IPS DF 6.9 (cell line): ENCODE measurements at places on chromosomes 4 and X.

DNA sequence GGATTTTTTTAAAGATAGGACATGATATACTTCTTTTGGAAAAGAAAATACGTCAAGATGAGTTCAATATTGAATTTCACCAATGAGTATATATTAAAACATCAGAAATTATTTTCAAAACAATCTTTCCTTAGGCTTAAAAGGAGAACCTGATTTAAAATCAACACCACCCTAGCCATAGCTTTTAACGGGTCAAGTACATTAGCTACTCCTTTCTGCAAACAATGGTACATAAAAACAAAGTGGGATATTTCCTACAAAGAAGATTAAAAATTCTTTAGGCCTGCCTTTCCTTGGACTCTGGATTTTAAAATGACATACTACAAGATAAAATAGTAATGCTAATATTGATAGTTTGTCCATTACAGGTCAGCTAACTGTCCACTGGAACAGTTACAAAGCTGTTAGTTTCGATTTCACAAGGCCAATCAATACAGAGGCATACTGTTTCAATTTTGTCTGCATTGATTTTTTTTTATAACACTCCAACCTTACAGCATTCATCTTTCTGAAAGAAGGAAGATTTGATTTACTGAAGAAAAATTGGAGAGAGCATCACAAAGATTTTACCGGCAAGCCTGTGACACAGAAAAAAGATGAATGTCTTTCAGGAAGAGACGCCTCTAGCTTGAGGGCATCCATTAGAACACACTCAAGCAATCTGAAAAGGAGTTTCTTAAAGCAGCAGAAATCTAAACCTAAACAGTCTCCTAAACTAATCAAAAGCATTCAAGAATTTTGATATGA is 97.2 kb downstream of the MAB21L2 start:
- no peaks in the 10 kb centered on the region for H3K36me3 ChIP-seq
- H3K27me3 ChIP-seq: no peaks in the 10 kb centered on the region
- H3K4me3 ChIP-seq: no peak overlapping the region
- H3K27ac ChIP-seq: no peak overlapping the region
- DNase-seq: no peak

GRCh38 chrX:22818061-22818460 is 181.7 kb upstream of the DDX53 start:
- H3K4me1 ChIP-seq: no peaks in the 10 kb centered on the region
- no peak overlapping the region for H3K27ac ChIP-seq
- H3K36me3 ChIP-seq: no peaks in the 10 kb centered on the region
- no peaks in the 10 kb centered on the region for H3K27me3 ChIP-seq
- no peak for DNase-seq
- no peak overlapping the region for H3K4me3 ChIP-seq

- no peaks in the 10 kb centered on the region for H3K4me1 ChIP-seq
- H3K27me3 ChIP-seq: no peaks in the 10 kb centered on the region
- H3K36me3 ChIP-seq: peaks cover 8% of the 10 kb centered on the region; the same call in 1 of the 2 replicates
- no peak overlapping the region for H3K4me3 ChIP-seq
- H3K27ac ChIP-seq: no peak overlapping the region
Measured at GRCh38 chrX:53990171-53990570, 54.1 kb downstream of the PHF8 start.

DNA sequence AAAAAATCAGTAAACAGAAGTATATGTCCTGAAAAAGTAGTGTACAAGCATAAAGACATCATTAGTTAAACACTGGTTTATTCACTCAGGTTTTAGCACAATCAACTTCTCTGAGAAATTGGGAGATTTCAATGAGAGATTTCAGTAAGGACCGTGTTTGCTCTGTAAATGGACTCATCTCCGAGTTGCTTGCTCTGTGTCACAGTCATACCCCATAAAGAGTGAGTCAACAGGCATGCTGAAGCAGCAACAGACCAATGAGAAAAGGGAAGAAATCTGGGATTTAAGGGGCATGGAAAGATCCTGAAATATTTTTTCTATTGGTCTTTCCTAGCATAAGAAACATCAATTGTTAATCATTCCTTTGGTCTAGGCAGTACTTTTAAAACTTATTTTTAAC is 4.7 kb downstream of the GLUD2 start:
- peaks cover 2% of the 10 kb centered on the region; the same call in 1 of the 2 replicates for H3K27me3 ChIP-seq
- no peak overlapping the region for H3K27ac ChIP-seq
- H3K4me1 ChIP-seq: no peaks in the 10 kb centered on the region
- H3K4me3 ChIP-seq: no peak overlapping the region
- no peak for DNase-seq

DNA sequence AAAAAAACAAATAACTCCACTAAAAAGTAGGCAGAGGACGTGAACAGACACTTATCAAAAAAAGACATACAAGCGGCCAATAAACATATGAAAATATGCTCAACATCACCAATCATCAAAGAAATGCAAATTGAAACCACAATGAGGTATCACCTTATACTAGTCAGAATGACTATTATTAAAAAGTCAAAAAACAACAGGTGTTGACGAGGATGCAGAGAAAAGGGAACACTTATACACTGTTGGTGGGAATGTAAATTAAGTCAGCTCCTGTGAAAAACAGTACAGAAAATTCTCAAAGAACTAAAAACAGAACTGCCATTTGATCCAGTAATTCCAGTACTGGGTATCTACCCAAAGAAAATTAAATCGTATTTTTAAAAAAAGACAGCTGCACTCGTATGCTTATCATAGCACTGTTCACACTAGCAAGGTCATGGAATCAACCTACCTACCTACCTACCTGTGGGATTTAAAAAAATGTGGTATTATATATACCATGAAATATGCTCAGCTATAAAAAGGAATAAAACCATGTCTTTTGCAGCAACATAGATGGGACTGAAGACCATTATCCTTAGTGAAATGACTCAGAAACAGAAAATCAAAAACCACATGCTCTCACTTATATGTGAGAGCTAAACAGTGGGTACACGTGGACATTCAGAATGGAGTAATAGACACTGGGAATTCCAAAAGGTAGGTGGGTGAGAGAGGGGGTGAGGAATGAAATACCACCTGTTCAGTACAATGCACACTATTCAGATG is 24.8 kb upstream of the PTPN13 start:
- H3K27ac ChIP-seq: no peak overlapping the region
- H3K4me3 ChIP-seq: no peak overlapping the region
- H3K4me1 ChIP-seq: no peaks in the 10 kb centered on the region
- H3K27me3 ChIP-seq: no peaks in the 10 kb centered on the region
- no peaks in the 10 kb centered on the region for H3K36me3 ChIP-seq

DNA sequence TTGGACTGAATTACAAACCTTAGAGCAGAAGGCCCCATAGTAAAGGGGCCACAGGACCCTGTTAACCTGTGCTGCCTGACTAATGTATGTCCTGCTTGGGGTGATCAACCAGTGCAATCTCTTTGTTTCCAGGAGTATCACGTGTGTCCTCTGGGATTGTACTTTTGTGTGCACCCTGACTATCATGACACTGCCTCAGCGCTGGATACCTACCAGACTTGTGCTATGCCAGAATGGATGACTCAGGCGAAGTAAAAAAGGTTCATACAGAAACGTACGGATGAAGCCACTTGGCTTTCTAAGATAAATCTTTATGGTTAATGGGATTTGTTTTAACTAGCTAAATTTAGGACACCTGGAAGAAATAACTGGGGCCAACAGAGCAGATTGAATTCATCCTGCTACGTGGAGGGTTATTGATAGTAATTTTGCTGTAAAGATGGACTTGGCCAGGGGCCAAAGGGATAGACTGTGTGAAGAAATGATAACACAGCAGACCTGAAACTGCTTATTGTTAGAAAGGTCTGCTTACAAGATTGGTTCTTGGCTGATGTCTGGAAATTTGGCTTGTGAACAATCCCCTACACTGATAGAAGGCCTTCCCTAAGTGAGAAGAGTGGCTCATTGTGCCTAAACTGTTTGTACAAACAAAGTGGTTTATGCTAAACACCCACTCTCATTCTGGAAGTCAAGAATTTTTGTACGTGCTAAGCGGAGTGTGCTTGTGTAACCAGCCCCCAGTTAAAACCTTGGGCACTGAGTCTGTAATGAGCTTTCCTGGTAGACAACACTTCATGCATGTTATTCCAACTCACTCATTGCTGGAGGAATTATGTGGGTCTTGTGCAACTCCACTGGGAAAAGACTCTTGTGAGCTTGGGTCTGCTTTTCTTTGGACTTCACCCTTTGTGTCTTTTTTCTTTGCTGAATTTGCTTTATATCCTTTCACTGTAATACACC is 750.5 kb upstream of the HTR2C start:
- H3K27ac ChIP-seq: no peak overlapping the region
- peaks cover 1% of the 10 kb centered on the region; the same call in 1 of the 2 replicates for H3K4me1 ChIP-seq
- H3K27me3 ChIP-seq: no peaks in the 10 kb centered on the region
- DNase-seq: no peak
- H3K4me3 ChIP-seq: no peak overlapping the region

- no peaks in the 10 kb centered on the region for H3K27me3 ChIP-seq
- H3K36me3 ChIP-seq: peaks cover 10% of the 10 kb centered on the region; the same call in 1 of the 2 replicates
- H3K4me1 ChIP-seq: no peaks in the 10 kb centered on the region
- H3K4me3 ChIP-seq: no peak overlapping the region
- no peak for DNase-seq
Measured at GRCh38 chr4:78517050-78517652, 34.4 kb upstream of the ANXA3 start.

DNA sequence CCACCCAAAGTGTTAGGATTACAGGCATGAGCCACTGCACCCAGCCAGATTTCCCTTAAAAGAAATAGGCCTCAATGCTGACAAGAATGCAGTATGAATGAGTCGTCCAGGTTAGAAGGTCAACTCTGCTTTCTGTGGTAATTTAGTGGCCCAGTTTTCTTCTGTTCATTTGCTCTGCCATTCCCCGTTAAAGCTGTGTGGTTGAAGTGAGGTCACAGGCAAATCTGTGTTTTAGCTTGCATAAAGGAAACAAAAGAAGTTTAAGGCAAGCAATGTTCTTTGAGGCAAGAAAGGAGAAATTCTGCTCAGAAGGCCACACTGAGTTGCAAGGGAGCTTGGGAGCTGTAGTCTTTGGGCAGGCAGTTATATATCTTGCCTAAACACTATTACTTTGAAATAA is 176.8 kb downstream of the LARP7 start:
- DNase-seq: no peak
- no peak overlapping the region for H3K27ac ChIP-seq
- no peak overlapping the region for H3K4me3 ChIP-seq
- H3K27me3 ChIP-seq: no peaks in the 10 kb centered on the region
- H3K36me3 ChIP-seq: no peaks in the 10 kb centered on the region

GRCh38 chr4:106463622-106464021 is 95.0 kb upstream of the GIMD1 start:
- no peak overlapping the region for H3K4me3 ChIP-seq
- H3K36me3 ChIP-seq: no peaks in the 10 kb centered on the region
- no peak for DNase-seq
- H3K4me1 ChIP-seq: no peaks in the 10 kb centered on the region

DNA sequence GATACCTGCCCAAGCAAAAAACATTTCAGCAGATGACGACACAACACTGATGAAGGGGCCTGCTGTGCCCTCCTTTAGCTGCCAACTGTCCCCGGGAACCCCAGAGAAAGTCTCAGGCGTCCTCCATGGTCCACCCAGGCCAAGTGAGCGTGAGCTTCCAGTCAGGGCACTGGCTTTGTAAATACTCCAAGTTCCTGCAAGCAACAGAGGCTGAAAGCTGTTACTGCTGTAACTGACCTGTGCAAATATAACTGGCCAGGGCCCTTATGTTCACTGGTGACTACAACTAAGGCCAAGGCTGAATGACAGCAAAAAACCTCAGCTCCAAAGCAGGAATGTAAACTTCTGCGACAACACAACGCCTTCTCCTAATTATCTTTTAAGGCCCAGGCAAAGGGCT is 8.2 kb downstream of the WDR1 start:
- no peak overlapping the region for H3K4me3 ChIP-seq
- peaks cover 25% of the 10 kb centered on the region for H3K36me3 ChIP-seq
- no peaks in the 10 kb centered on the region for H3K27me3 ChIP-seq
- H3K4me1 ChIP-seq: peaks cover 10% of the 10 kb centered on the region

GRCh38 chrX:24479924-24480323 is 14.8 kb downstream of the PDK3 start:
- no peak for DNase-seq
- no peak overlapping the region for H3K27ac ChIP-seq
- H3K4me1 ChIP-seq: no peaks in the 10 kb centered on the region
- no peaks in the 10 kb centered on the region for H3K27me3 ChIP-seq
- H3K36me3 ChIP-seq: no peaks in the 10 kb centered on the region

GRCh38 chr4:177444911-177445736 is 2.9 kb upstream of the AGA start:
- peaks cover 1% of the 10 kb centered on the region; the same call in 1 of the 2 replicates for H3K4me1 ChIP-seq
- H3K27ac ChIP-seq: no peak overlapping the region
- no peaks in the 10 kb centered on the region for H3K36me3 ChIP-seq
- no peaks in the 10 kb centered on the region for H3K27me3 ChIP-seq
- DNase-seq: no peak

- no peaks in the 10 kb centered on the region for H3K27me3 ChIP-seq
- no peak for DNase-seq
- H3K27ac ChIP-seq: no peak overlapping the region
- H3K4me3 ChIP-seq: no peak overlapping the region
- no peaks in the 10 kb centered on the region for H3K4me1 ChIP-seq
- H3K36me3 ChIP-seq: no peaks in the 10 kb centered on the region
Measured at GRCh38 chrX:31265383-31265782, 193.5 kb upstream of the FTHL17 start.

DNA sequence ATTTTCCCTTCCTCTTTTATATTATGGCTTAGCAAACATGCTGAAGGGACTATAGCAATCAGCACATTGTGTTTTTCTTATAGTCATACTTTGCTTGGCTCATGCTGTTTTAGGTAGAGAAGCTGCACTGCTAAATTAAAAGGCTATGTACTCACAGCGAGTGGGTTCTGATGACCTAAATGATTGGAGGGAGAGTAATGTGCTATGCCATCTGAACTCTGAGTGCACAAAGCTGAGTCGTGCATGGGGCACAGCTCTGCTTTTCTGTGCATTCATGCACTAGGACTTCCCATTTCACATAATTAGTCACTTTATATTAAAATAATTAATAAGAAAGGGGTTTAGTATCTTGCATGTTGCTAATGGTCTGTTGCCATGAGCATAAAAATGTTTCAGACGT is 132.7 kb upstream of the ADGRL3 start:
- no peak overlapping the region for H3K27ac ChIP-seq
- no peaks in the 10 kb centered on the region for H3K4me1 ChIP-seq
- H3K36me3 ChIP-seq: no peaks in the 10 kb centered on the region
- no peak overlapping the region for H3K4me3 ChIP-seq

- no peaks in the 10 kb centered on the region for H3K27me3 ChIP-seq
- no peaks in the 10 kb centered on the region for H3K4me1 ChIP-seq
- H3K27ac ChIP-seq: no peak overlapping the region
- H3K4me3 ChIP-seq: no peak overlapping the region
Measured at GRCh38 chrX:73831500-73831899, 268.5 kb downstream of the CHIC1 start.
